ENCODE measurements at places on chromosomes 13 and 19. TPM values are rescaled to one million over a fixed set of nuclear protein-coding genes. Genes with fewer than 3 reads are reported as not detected.

- no peak for DNase-seq
- no peaks in the 10 kb centered on the region for H3K27me3 ChIP-seq
- no peaks in the 10 kb centered on the region for H3K36me3 ChIP-seq
- H3K4me1 ChIP-seq: no peaks in the 10 kb centered on the region
- H3K4me3 ChIP-seq: no peak overlapping the region
Measured at GRCh38 chr13:55761986-55762385, 1378.7 kb upstream of the PRR20A start.

GRCh38 chr19:18437491-18438330 lies at the start of gene ISYNA1:
Gene ISYNA1 (minus strand): TSS chr19:18438133. CDS start chr19:18437979, 154 bp downstream.
- peak; percentile 89 for DNase-seq
- no peaks in the 10 kb centered on the region for H3K27me3 ChIP-seq

- no peak overlapping the region for H3K27ac ChIP-seq
- DNase-seq: no peak
- H3K4me1 ChIP-seq: peaks cover 11% of the 10 kb centered on the region
- H3K27me3 ChIP-seq: no peaks in the 10 kb centered on the region
- no peak overlapping the region for H3K4me3 ChIP-seq
- H3K36me3 ChIP-seq: peaks cover 10% of the 10 kb centered on the region
Measured at GRCh38 chr19:53581871-53582279, 43.9 kb downstream of the ZNF331 start.

GRCh38 chr13:50995854-50996253 lies 86.3 kb downstream of the RNASEH2B start:
- peaks cover 14% of the 10 kb centered on the region for H3K4me1 ChIP-seq
- H3K27ac ChIP-seq: no peak overlapping the region
- H3K27me3 ChIP-seq: peaks cover 5% of the 10 kb centered on the region
- no peak for DNase-seq

DNA sequence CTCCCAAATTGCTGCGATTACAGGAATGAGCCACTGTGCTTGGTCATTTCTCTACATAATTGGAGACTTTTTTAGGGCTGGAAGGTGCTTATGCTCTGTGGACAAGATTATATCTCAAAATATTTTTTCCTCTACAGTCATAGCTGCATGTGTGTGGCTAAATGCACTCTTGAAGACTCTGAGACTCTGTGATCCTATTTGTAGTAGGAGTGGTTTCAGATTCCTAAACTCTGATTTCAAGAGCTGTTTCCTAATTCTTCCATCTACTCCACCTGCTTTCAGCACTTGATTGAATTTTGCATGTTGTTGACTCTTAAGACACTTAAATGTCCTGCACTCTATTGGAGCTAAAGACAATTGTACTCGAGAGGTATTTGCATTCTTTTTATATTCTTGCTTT lies 78.0 kb downstream of the KLF5 start:
- no peak overlapping the region for H3K4me3 ChIP-seq
- H3K4me1 ChIP-seq: peaks cover 2% of the 10 kb centered on the region
- no peak for DNase-seq
- H3K36me3 ChIP-seq: no peaks in the 10 kb centered on the region
- H3K27ac ChIP-seq: no peak overlapping the region

DNA sequence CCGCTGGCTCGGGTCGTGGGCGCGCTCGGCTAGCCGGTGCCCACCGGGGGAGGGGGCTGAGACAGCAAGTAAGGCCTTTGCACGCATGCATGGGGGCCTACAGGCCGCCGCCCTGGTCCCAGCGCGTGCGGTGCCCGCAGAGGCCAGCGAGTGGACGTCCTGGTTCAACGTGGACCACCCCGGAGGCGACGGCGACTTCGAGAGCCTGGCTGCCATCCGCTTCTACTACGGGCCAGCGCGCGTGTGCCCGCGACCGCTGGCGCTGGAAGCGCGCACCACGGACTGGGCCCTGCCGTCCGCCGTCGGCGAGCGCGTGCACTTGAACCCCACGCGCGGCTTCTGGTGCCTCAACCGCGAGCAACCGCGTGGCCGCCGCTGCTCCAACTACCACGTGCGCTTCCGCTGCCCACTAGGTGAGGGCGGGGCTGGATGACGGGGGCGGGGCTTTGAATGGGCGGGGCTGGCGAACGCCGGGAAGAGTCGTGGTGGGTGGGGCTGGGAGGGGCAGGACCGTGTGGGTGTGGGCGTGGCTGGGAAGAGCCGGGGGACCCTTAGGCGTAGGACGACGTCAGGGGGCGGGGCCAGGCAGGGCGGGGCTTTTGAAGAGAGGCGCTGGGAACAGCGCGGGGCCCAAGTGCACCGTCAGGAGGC lies 2.1 kb downstream of the CILP2 start:
- H3K4me3 ChIP-seq: peak overlapping the region; percentile 55
- H3K27me3 ChIP-seq: peaks cover 26% of the 10 kb centered on the region
- no peak overlapping the region for H3K27ac ChIP-seq
- H3K36me3 ChIP-seq: no peaks in the 10 kb centered on the region

Gene MYO1F
- total RNA-seq: 2.2 TPM

Gene TUBA3C
- total RNA-seq: not detected

Gene CD320
- total RNA-seq: 80.4 TPM

Measured in H1 (cell line).